ENCODE measurements at places on chromosomes 11 and 22.

- DNase-seq = no peak
Measured at GRCh38 chr11:121535129-121535796, 82.5 kb upstream of the SORL1-AS1 start.

- DNase-seq = no peak
Measured at GRCh38 chr11:117039900-117040299, 58.3 kb downstream of the SIK3 start.

GRCh38 chr11:7486781-7487140, 1.5 kb downstream of the OLFML1 start:
- DNase-seq = no peak

DNA sequence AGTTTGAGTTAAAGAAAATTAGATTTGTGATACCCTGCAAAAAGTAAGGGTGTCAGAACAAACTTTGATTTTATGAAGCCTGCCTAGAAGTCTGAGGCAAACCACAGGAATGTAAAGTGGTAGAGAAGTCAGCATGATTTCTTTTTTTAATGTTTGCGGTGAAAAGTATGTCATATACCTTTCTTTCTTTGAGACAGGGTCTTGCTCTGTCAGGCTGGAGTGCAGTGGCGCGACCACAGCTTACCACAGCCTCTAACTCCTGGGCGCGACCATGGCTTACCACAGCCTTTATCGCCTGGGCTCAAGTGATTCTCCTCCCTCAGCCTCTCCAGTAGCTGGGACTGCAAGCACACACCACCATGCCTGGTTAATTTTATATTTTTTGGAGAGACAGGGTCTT, 4.7 kb downstream of the API5 start:
- DNase-seq = no peak

DNA sequence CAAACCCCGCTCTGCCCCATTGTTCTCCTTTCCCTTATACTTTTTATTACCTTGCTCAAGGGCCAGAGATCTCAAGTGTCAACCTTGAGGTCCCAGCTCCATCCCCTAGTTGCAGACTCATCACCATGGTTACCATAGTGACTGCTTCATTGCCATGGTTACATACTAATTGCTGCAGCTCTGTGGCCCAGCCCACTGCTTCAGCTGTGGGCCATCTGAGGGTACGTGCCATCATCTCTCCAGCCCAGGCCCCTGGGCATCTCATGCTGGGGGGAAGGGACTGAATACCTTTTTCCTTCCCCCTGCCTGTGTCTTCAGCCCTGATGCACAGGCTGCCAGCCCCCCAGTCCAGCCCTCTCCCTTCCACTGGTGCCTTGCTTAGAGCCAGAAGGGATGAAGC, 22.2 kb downstream of the TREH start:
- DNase-seq = no peak

DNA sequence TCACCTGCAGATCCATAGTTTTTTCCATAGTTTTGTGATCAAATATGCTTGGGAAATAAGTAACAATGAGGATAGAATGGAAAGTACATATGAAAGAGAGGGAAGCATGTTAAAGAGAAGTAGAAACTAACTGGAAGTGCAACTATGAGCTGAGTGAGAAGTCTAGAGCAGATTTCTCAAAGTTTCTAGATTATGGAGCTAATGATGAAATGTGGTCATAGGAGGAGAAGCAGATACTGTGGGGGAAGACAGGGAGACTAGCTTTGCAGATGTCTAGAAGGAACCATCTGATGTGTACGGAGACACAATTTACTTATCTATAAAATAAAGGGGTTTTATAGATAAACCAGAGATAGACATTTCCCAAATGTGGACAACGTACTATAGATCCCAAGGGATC, 37.1 kb downstream of the RELT start:
- no peak for DNase-seq

GRCh38 chr11:98772893-98773292, 247.9 kb upstream of the CNTN5 start:
- DNase-seq = no peak

GRCh38 chr11:13680501-13681264, 12.2 kb downstream of the FAR1 start:
- no peak for DNase-seq

GRCh38 chr22:36612458-36612857, 83.5 kb upstream of the EIF3D start:
- DNase-seq = no peak

DNA sequence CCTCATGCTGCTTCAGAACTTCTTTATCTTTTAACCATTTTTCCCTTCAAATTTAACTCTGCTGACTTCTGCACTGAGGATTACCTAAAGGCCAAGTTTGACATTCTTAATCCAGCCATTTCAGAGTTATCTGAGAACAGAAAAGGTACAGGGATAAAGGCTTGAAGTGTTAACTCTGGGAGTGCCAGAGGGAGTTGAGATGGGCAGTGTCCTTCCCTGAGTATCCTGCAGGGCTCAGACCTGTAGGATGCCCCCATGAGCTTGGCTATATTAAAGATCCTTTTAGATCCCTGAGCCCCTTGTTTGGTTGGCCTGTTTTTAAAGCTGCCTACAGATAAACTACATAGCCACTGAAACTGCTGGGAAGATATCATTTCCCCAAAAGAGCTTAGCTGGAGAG, 268.4 kb upstream of the KIRREL3 start:
- DNase-seq = no peak

DNA sequence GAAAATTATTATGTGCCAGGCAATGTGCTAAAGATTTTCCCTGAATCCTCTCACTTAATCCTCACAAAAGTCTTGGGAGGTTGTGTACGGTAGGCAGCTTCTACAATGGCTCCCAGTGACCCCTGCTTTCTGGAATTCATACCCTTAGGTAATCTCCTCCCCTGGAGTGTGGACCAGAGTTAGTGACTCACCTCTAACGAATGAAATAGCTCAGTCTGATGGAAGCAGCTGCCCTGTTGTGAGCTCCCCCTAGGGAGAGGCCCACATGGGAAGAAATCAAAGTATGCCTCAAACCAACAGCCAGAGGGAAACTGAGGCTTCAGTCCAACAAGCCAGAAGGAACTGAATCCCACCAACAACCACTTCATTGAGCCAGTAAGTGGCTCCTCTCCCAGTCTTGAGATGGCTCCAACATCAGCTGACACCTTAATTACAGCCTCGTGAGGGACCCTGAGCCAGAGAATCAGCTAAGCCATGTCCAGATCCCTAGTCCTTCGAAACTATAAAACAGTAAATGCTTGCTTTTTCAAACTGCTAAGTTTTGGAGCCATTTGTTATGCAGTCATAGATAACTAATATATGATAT, 98.9 kb upstream of the ISX start:
- no peak for DNase-seq

DNA sequence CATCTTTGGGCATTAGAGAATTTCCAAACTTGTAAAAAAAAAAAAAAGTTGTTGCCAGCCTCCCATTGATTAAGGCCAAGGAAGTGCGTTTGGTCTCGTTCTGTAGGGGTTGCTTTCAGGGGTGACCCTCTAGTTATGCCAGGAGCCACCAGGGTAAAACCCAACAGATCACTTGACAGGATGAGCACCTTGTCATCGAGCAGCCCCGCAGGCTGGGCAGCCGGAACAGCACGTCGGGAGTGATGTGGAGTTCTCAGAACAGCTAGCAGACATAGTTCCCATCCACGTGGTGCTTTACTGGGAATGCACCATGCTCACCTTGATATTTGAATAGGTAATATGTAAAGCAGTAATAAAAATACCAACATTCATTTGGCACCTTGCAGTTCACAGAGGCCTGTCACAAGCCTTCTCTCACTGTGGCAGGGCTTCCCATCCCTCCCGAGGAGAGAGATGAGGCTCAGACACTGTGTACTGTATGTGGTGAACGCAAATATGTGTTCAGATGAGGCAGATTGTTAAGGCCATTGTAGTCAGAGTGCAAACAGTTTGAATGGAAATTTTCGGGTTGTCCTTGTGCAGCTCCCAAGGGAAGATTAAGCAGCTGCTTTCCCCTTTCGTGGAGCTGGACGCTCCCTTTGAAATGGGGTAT, 70.9 kb upstream of the SORL1-AS1 start:
- DNase-seq = no peak

- no peak for DNase-seq
Measured at GRCh38 chr11:32188785-32189184, 97.9 kb downstream of the RCN1 start.

DNA sequence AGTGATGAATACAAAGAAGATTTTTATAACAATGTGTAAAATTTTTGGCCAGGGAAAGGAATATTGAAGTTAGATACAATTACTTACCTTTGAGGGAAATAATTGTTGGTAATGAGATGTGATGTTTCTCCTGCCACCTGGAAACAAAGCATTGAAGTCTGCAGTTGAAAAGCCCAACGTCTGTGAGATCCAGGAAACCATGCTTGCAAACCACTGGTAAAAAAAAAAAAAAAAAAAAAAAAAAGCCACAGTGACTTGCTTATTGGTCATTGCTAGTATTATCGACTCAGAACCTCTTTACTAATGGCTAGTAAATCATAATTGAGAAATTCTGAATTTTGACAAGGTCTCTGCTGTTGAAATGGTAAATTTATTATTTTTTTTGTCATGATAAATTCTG, 5.3 kb downstream of the BIRC3 start:
- DNase-seq = no peak

DNA sequence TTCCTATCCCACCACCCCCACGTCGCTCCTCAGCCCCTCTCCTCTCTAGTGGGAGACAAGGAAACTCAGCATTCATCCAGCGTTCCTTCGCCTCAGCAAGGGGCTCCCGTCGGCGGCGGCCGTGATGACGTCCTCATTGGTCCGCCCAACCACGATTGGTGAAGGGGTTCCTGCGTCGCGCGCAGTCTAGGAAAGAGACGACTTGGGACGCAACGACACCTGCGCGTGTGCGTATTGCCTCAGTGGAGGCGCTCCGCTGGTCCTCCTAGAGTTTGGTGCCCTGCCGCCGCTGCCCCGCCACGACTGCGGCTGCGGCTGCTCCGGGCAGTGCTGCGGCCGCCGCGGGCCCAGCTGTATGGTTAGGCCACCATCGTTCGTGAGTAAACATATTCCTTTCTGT, 56.6 kb downstream of the CCDC81 start:
- no peak for DNase-seq

DNA sequence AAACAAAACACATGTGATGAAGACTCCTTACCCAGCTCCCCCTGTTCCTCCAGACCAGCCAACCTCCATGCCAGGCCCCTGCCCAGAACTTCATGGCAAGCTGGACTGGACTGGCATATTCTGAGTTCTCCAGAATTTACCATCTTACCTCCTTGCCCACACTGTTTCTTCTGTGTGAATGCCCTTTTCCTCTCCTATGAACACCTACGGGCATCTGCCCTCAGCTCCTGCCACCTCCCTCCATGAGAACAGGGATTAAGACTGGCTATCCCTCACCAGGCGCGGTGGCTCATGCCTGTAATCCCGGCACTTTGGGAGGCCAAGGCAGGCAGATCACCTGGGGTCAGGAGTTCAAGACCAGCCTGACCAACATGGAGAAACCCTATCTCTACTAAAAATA, 6.4 kb upstream of the AIFM3 start:
- no peak for DNase-seq

GRCh38 chr11:102012946-102013345, 34.3 kb upstream of the CFAP300 start:
- DNase-seq = no peak

GRCh38 chr22:44473166-44473565, 24.9 kb downstream of the RTL6 start:
- DNase-seq = no peak

DNA sequence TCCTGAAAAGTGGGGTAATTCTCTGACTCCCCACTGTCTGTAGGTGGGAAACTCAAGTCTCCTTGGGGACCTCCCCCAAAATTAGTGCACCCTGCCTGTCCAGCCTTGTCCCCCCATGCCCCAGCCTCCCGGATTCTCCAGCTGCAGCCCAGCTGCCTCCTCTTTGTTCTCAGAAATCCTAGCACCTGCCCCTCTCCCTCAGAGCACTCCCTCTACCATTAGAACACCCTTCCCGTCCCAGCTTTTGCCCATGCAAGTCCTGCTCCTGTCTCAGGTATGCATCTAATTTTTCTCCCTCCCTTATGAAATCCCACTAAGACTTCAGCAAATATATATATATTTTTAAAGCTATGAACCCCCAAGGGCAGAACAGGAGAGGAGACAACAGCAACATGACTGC, 37.3 kb downstream of the LRFN4 start:
- no peak for DNase-seq
